Fibroblast of skin of abdomen (primary cell): ENCODE measurements at places on chromosomes 16 and 17.

DNA sequence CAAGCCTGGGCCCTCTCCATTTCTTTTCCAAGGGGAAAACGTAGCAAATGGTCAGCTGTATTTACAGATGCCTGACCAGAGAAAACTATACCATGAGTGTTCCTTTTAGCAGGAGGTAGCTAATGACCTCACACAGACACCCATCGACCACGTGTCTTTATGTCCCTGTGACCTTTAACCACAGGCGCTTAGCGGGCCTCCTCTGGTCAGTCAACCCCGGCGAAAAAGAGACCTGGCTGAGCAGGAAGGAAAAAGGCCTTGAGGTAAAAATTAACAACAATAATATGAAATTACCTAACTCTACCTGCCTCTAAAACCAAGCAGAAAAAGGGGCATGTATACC, 9.1 kb downstream of the NUDT16L1 start:
- DNase-seq = no peak

DNA sequence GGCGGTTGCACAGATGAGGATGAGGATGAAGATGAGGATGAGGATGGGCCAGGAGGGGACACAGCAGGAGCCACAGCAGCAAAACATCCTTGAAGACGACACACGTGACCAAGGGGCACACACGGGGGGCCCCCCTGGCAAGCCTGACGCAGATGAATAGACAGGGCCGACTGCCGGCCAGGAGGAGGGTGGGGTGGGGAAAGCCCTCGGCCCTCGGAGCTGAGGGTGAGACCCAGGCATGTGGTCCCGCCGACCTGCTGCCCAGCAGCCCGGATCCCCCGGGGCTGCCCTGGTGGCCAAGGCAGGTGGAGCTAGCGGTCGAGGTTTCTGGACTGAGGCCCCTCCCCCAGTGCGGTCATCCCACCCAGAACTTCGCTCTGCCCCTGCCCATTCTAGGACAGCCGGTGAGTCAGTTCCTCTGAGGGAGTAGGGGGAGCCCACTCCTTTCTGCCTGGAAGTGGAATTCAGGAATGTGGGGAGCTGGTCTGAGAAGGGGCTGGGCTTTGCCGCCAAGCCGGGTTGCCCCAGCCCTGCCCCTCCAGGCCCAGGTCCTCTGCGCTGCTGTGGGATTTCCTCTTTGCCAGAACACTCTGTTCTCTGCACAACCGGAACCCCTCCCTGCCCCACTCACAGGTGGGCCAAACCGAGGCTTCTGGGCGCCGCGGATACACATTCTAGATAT, 9.9 kb downstream of the CYGB start:
- peak; percentile 70 for DNase-seq

GRCh38 chr17:81821603-81822311, 11.3 kb downstream of the MCRIP1 start:
- peak; percentile 28 for DNase-seq

DNA sequence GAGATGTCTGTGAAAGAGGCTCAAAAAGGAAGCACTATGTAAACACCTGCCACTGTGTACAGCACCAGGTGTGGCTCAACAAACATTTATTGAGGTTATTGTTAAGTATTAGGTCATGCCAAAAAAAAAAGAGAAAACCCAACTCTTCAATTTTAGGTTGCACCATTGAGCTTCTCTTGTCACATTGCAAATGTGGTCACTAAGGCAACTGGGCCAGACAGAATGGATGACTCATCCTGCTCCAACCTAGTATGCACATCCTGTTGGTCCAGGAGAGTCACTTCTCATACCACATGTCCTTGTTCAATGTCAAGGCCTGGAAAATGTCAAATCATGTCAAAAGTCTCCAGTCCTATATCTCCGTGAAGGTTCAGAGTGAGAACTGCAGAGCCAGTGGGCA, 25.0 kb downstream of the HOXB1 start:
- peak; percentile 83 for DNase-seq

DNA sequence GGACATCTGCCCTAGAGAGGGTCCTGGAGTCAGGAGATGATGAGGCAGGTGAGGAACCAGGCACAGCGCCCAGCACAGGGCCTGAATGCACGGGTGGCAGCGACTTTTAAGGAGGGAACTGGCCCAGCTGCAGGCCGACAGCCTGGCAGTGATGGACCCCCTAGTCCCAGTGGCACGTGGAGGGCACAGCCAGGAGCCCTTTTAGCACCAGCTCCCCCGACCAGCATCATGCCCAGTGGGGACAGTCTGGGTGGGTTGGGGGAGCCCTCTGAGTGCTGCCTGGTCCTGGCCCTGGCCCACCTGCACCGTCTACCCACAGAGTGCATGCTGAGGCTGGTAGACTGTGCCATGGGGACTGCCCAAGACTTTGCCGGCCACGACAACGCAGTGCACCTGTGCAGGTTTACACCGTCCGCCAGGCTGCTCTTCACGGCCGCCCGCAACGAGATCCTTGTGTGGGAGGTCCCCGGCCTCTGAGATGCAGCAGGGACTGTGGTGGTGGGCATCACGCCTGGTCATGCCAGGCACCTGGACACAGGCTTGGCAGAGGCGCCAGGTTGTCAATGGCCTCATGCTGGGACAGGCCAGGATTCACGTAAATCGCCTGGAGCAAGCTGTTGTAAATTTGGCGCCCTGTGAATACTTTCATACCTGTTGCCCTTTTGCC, 686 bp upstream of the RHOT2 start:
- no peak for DNase-seq

DNA sequence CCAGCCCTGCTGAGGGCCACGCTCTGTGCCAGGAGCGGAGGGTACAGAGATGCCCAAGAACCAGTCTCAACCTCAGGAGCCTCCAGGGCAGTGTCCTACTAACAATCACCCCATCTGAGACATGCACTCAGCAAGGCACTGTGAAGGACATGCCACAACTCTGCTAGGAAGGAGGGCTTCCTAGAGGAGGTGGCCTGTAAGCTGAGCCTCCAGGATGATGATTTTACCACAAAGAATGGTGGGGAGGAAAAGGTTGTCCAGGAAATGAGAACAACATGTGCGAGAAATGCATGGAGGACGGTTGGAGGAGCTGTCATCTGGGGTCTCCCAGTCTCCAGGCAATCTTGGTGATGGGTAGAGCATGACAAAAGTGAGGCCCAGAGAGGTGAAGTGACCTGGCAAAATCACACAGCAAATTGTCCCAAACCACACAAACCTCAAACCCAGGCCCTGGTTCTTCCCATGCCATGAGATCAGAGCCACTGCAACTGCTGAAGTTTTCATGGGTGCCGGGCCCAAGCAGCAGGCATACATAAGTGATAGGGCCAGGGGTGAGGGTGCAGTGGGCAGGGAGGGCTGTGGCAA, 30.5 kb downstream of the CNGB1 start:
- no peak for DNase-seq

DNA sequence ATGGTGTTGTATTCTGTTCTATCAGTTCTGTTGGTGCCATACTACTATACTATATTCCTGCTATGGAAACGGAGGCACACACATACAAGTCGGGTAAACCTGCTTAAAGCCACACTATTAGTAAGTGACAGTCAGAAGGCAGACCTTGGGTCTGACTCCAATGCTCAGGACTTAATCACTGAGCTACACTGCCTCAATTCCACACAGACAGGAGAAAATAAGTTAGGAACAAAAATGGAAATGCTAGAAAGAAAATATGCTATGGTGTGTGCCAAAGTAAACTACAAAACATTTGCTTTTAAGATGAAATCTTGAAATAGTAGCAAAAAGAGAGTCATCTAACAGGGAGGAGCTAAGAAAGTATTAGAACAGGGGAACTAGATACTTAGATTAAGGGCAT, 48.1 kb downstream of the MYO1D start:
- no peak for DNase-seq

GRCh38 chr17:78675316-78675616, 98.1 kb upstream of the DNAH17 start:
- DNase-seq = no peak

GRCh38 chr16:87671221-87671620, 68.9 kb downstream of the JPH3 start:
- DNase-seq = no peak

DNA sequence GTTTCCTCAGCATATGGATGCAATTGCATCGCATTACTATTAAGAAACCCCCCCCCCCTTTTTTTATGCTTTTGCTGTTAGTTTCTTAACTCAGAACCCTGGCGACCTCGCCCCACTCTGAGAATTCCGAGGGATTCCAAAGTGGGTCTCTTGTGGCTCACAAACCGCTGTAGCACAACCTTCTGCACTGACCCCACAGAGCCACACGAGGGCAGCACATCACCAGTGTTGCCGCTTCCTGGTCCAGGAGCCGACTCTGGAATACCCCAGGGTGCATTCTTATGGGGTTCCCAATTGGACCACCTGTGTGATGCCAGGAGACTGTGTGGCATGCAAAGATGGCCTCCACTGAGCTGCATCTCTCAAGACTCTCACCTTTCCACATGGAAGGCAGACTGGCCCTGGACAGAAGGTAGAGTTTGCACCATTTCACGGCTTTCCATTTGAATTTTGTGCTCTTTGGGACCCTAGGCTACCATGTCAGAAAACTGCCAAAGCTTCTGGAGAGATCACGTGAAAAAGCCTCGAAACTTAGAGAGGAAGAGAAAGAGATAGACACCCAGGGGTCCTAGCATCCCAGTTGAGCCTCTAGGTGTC, 432.7 kb upstream of the ASIC2 start:
- DNase-seq = peak; percentile 4

- DNase-seq = no peak
Measured at GRCh38 chr16:56977216-56977615, 12.1 kb upstream of the NLRC5 start.

GRCh38 chr16:86319585-86320236, 190.6 kb upstream of the FOXF1 start:
- DNase-seq = no peak

GRCh38 chr17:64240261-64240740, 22.8 kb downstream of the TEX2 start:
- peak; percentile 38 for DNase-seq

DNA sequence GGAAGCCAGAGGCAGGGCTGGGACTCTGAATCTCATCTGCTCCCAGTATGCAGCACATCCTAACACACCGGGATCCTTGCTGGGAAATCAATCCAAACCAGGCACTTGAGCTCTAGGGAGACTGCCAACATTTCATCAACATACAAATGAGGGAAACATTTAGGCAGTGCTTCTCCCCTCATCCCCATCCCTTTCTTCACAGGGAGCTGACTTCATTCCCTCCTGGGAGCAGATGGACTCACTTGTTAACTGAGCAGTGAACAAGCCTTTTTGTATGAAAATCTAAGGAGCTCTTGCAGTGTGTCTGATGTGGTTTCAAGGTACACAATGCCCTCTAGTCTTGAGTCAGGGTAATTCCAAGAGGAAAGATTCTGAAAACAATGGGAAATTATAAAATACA, 96.3 kb downstream of the TMEM114 start:
- DNase-seq = no peak

DNA sequence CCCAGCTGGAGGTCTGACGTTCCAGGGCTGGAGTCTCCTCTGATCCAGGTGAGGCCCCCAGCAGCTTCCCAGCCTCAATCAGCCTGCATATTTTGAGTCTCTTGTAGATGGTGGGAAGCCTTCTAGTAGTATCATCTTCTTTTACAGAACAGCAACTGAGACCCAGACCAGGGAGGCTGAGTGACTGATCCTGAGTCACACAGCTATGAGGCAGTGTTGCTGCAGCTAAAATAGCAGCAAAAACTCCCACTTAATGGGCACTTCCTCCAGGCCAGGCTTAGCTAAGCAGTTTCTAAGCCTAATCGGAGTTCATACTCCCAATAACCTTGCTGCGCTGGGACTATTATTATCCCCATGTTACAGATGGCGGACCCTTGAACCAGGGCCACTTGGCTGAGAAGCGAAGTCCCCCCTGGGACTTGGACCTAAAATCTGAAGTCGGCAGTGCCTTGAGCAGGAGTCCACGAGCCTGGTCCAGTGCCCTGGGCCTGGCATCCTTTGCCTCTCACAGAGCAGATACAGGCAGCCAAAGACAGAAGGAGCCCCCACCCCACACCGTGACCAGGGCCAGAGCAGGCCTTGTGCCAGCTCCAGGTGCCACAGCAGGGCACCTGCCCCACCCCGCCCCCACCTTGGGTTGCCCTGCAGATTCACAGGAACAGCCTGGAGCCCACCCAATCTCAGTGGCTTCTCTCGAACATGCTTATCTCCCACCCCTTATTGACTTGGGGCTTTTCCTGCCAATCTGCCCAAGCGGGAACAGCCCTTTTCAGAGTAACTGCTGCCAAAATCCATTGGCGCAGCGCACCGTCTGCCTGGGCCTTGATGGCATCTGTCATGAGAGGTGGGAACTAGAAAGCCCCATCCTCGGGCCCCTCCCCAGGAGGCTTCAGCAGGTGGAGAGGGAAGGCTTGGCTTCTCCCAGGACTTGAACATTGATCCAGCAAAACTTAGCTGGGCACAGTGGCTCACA, 65.1 kb downstream of the SOCS1 start:
- DNase-seq = no peak

- peak; percentile 78 for DNase-seq
Measured at GRCh38 chr16:70433458-70434103, 5.3 kb downstream of the ST3GAL2 start.

DNA sequence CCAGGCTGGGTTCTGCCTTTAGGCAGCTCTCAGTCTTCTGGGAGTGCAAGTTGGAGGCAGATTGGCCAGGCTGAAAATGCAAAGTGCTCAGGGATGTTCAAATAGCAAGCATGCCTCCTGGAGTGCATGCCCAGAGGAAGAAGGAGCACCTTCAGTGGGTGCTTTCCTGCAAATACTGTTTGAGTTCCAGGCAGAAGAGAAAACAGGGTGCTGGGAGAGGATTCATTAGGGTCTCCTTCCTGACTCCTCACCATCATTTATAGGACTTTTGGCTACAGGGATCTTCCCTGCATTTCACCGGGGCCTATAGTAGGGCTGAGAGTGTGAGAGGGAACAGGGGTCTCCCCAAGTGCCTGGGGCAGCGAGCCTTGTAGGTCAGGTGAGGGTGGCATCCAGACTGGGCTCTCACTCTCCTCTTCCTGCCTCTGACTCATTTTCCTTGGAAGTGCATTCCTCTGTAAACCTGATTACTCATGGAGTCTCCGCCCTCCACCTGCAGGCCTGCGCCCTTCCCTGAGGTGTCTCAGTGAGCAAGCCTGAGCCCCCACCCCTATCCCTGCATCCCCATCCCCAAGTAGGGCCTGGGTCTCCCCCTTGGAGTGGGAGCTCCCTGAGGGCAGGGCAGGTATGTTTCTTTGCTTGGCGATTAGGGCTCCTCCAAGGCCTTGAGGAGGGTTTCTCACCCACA, 17.1 kb upstream of the TNS4 start:
- DNase-seq = no peak

GRCh38 chr16:11050944-11051343, 106.6 kb downstream of the CLEC16A start:
- DNase-seq = no peak

- DNase-seq = no peak
Measured at GRCh38 chr16:74867281-74867849, 92.7 kb upstream of the FA2H start.
